Activated B cell treated with CpG ODN at 0.5 μM for 24 hours (primary cell): ENCODE measurements at places on chromosomes 16 and 17. TPM values are rescaled to one million over a fixed set of nuclear protein-coding genes. Genes with fewer than 3 reads are reported as not detected.
A peak's percentile ranks its signal among the peaks of the same experiment; 100 is the strongest.

DNA sequence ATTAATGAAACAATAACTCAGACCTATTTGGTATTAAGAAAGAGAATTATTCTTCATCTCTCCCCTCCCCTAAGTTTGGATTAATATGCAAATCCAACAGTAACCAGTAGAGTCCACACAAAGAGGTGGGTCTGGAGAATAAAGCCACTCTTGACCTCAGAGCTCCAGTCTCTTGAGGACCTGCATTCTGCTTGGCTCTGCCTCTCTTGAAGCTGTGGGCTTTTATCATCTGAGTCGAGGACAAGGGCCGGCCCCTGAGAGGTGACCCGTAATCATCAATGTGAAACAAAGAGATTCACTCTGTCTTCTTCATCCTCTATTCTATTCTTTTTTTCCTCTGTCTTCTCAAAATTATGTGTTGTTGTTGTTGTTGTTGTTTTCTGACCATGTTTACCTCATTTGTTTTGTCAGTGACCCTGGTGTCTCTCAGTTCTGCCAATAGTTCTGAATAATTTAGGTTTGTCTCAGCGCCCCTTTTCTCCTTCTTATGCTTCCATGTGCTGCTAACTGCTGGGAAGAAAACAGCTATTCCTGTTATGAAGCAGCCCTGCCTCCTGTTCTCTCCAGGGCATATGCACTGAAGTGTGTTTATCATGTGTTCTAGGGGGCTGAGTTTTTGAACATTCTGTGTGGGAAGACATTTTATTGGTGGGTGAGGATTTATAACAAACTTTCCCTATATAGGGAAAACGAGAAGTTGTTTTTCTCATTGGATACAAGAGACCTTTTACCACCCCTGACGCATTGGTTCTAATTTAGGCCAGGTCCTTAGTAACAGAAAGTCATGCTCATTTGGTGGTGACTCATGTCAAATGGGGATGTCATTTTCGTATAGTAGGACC is 135.8 kb downstream of the TRIM37 start:
- no peak overlapping the region for H3K4me3 ChIP-seq
- H3K27ac ChIP-seq: no peak overlapping the region
- H3K4me1 ChIP-seq: peaks cover 15% of the 10 kb centered on the region
- H3K36me3 ChIP-seq: no peaks in the 10 kb centered on the region

The MSRB1 gene
- total RNA-seq: 14.7 and 16.6 TPM in 2 replicates

DNA sequence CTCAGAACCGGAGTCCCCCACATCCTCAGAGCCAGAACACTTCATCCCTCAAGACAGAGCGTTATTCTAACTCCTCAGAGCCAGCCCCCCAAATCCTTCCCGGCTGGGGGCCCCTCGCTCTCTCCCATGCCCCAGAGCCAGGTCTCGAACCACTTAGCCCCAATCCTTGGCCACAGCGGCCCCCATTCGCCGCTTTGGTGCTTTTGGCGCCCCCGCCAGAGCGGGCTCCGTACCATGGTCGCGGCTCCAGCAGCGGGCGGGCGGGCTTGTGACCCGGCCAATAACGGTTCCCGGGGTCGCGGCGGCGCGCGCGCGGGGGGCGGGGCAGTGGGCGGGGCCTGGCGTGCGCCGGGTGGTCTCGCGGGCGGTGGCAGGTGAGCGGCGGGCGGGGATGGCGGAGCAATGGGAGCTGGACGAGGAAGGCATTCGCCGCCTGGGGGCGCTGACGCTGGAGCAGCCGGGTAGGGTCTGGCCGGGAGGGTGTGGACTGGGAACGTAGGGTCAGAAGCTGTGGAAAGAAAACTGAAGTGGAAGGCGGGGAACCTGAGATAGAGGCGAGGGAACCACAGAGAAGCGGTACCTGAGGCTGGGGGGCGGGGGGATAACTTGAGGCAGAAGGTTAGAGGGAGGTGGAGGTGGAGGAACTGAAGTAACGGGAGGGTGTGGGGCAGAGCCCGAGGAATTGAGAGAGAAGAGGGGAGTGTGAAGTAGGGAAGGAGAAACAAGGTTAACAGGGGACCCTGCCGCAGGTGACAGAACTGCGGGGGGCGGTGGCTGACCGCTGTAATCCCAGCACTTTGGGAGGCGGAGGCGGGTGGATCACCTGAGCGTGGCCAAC is at the start of the genes KCTD19 and LRRC36:
TSS of gene KCTD19 (minus strand) at position 270 of the 838 bp plus-strand sequence. CDS start at position 236, 34 bp downstream.
TSS of gene LRRC36 (plus strand) at position 344 of the 838 bp plus-strand sequence. CDS start at position 392, 48 bp downstream.
- peak; percentile 60 for DNase-seq
- peak within 1 kb of the TSS; percentile 75 for H3K4me3 ChIP-seq
- peaks cover 28% of the 10 kb centered on the region for H3K4me1 ChIP-seq
- H3K36me3 ChIP-seq: no peaks in the 10 kb centered on the region
- peak within 1 kb of the TSS; percentile 63 for H3K27ac ChIP-seq

- no peak for DNase-seq
- no peaks in the 10 kb centered on the region for H3K27me3 ChIP-seq
- H3K27ac ChIP-seq: no peak overlapping the region
- no peaks in the 10 kb centered on the region for H3K4me1 ChIP-seq
- no peaks in the 10 kb centered on the region for H3K36me3 ChIP-seq
Observed at GRCh38 chr17:72466606-72467005, 345.8 kb downstream of the SOX9 start.

The CLEC18C gene
- 0.31 and 0.46 TPM in 2 replicates for total RNA-seq

The P3H4 gene
- 0.76 and 1.9 TPM in 2 replicates for total RNA-seq

The DNAAF8 gene
- 0.29 and 0.31 TPM in 2 replicates for total RNA-seq

The KRT24 gene
- not detected in 2 replicates for total RNA-seq
